Stimulated activated naive CD4-positive, alpha-beta T cell (primary cell): ENCODE measurements at places on chromosomes 3 and 15.

DNA sequence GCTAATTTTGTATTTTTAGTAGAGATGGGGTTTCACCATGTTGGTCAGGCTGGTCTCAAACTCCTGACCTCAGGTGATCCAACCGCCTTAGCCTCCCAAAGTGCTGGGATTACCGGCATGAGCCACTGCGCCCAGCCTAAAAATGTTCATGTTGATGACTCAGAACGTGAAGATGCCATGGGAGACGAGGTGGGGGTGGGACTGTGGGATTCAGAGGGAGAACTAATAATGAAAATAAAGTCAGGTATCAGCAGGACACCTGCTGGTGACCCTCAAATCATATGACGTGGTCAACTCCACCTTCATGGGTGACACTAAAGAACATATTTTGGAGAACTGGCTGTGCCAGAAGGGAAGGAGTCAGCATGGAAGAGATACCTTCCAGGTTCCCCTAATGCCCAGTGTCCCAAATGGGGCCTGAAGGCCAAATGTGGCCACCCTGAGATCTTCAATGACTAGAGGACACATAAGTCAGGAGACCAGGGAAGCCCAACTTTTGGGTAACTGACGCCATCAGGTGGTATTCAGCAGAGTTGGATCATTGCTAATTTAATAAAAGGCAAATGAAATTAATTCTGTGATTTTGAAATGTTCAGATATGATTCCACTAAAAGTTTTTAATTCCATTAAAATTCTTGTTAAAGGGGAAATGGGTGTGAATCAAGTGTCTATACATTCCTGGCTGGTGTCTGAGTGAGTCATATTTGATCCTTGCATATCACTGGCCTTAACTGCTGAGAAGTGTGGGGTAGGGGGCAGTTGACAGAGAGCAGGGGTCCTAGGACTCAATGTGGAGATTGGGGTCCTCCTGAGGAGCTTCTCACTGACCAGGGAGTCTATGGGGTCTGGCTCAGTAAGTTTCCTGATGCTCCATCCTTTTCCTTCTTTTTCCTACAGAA lies 88.6 kb upstream of the GSK3B start:
- DNase-seq, result no peak

DNA sequence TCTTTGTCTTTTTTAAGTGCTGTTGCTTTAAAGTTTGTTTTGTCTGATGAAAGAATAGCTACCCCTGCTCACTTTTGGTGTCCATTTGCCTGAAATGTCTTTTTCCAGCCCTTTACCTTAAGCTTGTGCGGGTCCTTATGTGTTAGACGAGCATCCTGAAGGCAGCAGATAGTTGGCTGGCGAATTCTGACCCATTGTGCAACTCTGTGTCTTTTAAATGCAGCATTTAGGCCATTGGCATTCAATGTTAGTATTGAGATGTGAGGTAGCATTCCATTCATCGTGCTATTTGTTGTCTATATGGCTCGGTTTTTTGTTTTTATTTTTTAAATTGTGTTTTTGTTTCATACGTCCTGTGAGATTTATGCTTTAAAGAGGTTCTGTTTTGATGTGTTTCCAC lies 55.0 kb downstream of the ZDHHC19 start:
- DNase-seq, result no peak

DNA sequence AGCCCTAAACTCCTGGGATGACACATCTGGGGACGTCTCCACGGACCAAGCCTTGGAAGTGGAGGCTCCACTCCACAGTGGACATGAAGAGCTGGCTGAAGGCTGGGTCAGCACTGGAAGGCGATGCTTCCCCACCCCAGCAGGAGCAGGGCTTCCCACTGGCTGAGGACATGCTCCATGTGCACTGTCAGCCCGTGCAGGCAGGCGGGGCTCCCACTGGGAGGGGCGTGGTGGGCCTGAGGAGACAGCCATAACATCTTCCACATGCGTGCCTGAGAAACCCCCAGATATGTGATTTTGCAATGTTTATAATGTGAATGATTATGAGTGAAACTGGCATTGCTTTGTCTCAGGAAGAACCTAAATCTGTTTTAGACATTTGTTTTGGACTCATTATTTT lies 231.3 kb downstream of the KLF13 start:
- no peak for DNase-seq

GRCh38 chr15:32029862-32030781 lies at the start of gene CHRNA7:
TSS of gene CHRNA7 (plus strand) at chr15:32030515. CDS start at chr15:32030595, 80 bp downstream.
- DNase-seq, result no peak

GRCh38 chr3:18740631-18741583 lies 315.8 kb upstream of the SATB1 start:
- DNase-seq, result peak; percentile 54

DNA sequence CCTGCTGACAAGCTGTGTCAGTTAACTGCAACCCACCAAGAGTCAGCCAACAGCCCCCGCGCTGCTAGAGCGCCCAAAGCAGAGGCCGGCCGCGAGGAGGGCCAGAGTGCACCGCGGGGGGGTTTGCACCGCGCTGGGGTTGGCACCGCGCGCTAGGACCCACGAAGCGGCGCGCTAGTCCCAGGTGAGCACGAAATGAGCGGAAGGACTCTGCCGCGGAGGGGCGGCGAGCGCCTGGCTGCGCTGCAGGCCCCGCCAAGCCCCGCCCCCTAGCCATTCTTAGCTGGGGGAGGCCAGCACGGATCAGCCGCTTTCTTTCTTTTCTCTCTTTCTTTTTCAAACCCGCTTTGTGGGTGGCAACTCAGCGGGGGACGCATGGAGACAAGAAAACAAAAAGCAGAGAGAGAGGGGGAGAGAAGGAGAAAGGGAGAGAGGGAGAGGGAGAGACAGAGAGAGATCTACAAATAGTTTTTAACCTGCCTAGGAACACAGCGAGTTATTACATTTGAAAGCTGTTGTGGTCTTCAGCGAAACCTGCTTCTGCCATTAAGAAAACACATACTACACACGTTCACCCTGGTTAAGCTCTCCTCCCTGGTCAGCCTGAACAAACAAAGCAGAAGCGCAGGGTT lies 6.9 kb upstream of the FOXB1 start:
- DNase-seq, result peak; percentile 30

GRCh38 chr3:188701485-188701969 lies 470.2 kb upstream of the TPRG1 start:
- no peak for DNase-seq

DNA sequence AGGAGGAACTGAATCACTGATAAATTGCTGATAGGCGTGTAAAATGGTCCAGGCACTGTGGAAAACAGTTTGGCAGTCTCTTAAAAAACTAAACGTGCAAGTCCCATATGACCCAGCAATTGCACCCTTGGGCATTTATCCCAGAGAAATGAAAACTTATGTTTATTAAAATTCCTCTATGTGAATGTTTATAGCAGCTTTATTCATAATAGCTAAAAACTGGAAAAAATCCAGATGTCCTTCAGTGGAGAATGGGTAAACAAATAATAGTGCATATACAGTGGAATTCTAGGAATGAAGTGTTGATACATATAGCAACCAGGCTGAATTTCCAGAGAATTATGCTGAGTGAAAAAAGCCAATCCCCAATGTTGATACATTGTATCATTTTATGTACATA lies 482.2 kb upstream of the PDZRN3 start:
- DNase-seq, result no peak

DNA sequence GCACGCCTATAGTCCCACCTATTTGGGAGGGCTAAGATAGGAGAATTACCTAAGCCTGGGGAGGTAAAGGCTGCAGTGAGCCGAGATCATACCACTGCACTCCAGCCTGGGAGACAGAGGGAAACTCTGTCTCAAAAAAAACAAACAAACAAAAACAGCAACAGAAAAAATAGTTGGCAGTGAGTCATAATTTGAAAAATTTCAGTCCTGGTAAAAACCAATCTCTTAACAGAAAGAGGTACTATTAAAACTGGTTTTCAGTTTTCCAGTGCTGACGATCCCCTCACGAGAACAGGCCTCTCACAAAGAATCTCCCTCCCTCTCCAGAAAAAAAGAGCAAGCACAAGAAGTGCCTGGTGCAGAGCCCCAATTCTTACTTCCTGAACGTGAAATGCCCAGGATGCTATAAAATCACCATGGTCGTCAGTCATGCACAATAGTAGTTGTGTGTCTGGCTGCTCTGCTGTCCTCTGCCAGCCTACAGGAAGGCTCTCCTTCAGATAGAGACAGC lies 22.8 kb upstream of the MAP4 start:
- DNase-seq, result no peak

- DNase-seq, result no peak
Observed at GRCh38 chr15:42072141-42072685, 22.1 kb downstream of the PLA2G4D start.

- DNase-seq, result no peak
Observed at GRCh38 chr3:60578936-60579335, 672.3 kb downstream of the FHIT start.

DNA sequence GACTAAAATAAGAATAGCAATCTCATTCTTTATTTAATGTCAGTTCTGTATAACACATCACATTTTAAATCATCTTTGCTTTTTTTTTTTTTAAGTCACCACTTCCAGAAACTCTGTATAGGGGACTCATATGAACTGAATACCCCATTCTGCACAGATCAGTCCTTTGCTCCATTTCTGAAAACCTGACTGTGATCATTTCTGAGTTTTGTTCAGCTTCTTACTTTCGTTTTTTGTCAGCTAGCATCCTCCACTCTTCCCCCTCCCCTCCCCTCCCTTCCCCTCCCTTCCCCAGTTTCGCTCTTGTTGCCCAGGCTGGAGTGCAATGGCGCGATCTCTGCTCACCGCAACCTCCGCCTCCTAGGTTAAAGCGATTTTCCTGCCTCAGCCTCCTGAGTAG lies 49.8 kb upstream of the SGO1 start:
- no peak for DNase-seq
